NCI-H1417 (cell line): ENCODE measurements at places on chromosomes 5 and 9.
A peak's percentile ranks its signal among the peaks of the same experiment; 100 is the strongest.

DNA sequence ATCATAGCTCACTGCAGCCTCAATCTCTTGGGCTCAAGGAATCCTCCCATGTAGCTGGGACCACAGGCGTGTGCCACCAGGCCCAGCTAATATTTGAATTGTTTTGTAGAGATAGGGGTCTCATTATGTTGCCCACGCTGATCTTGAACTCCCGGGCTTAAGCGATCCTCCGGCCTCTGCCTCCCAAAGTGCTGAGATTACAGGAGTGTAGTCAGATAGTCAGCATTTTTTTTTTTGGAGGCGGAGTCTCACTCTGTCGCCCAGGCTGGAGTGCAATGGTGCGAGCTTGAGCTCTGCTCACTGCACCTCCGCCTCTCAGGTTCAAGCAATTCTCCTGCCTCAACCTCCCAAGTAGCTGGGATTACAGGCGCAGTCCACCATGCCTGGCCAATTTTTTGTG is 1.6 kb upstream of the SAR1B start:
- no peak for DNase-seq

- no peak for DNase-seq
These were observed 51.3 kb upstream of the SLC30A5 start for GRCh38 chr5:69042500-69042899.

DNA sequence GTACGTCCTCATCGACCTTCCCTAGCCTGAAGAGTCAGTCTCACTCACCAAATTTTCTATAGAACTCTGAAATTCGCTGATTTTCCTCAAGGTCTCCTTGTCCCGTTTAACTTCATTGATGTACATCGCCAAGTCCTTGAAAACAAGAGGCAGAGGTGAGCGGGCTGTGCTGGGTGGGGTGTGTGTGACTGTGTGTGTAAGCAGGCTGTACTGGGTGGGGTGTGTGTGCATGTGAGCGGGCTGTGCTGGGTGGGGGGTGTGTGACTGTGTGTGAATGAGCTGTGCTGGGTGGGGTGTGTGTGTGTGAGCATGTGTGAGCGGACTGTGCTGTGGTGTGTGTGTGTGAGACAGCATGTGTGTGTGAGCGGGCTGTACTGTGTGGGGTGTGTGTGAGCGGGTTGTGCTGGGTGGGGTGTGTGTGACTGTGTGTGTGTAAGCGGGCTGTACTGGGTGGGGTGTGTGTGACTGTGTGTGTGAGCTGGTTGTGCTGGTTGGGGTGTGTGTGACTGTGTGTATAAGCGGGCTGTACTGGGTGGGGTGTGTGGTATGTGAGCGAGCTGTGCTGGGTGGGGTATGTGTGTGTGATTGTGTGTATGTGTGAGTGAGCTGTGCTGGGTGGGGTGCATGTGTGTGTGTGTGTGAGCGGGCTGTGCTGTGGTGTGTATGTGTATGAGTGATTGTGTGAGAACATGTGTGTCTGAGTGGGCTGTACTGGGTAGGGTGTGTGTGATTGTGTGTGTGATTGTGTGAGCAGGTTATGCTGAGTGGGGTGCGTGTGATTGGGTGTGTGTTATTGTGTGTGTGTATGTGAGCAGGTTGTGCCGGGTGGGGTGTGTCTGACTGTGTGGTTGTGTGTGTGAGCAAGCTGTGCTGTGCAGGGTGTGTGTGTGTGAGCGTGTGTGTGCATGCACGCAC is 53.8 kb upstream of the SARDH start:
- no peak for DNase-seq

- DNase-seq, result no peak
These were observed 408.4 kb downstream of the ZNF608 start for GRCh38 chr5:124337996-124338395.

DNA sequence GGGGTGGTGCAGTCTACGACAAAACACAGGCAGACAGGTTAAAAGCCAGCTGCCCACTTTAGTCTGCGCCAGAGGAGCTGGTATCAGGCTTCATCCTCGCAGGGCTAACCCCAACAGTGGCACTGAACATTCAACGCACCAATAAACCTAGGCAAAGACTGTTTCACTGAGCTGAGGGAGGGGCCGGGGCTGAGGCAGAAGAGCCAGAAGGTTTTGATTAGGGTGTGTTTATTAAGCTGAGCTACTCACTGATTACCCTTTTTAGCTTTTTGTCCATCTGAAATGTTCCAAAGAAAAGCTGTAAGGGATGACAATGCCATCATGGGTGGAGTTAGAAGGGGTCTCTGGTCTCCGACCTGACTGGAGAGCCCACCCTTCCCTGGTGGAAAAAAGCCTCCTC is 1.4 kb downstream of the ZMYND19 start:
- no peak for DNase-seq

- no peak for DNase-seq
These were observed 17.9 kb downstream of the ANXA6 start for GRCh38 chr5:151139646-151140045.

DNA sequence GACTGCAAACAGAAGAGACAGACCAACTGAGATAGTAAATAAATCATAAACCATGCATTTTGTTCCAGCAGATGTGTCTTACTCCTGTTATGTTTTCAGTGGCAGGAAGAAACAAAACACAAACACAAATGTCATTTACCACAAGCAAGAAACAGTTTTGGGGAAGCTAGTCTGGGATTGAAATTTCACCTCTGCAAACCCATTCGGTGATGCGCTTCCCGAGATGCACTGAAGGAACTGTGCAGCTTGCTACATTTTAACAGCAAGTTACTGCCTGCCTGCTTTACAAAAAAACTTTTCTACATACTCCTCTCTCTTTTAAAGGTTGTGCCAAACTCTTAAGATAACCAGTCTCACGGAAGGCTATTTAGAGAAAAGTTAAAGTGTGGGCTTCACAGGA is 3.2 kb downstream of the MACROH2A1 start:
- no peak for DNase-seq

GRCh38 chr5:3329427-3329826 is 266.2 kb upstream of the IRX1 start:
- DNase-seq, result no peak

DNA sequence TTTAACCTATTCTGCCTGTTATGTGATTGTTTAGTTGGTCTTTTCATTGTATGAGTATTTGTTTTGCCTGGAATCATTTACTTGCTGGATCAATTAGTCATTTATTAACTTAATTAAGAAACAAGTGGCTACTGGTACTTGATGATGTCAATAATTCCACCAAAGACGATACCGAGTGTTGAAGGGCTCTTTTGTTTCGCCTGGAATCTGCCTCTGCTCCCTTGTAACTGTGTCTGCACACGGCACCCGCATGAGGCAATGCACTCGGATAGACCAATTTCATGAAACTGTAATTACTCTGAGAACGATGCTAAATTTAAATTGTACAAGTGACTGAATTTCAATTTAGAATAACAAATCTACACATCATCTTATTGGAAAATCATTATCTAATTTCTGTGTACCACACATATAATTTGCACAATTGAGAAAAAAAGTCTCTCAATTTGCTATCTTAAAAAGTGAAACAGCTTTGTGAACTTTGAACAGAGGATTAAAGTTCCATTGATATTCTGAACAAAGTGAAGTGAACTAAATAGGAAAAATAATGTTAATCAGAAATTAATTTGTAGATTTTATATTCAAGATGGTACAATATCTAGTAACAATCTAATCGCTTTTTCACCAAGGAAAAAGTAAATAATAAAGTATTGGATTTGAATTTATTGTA is 143.2 kb downstream of the CTNND2 start:
- no peak for DNase-seq

DNA sequence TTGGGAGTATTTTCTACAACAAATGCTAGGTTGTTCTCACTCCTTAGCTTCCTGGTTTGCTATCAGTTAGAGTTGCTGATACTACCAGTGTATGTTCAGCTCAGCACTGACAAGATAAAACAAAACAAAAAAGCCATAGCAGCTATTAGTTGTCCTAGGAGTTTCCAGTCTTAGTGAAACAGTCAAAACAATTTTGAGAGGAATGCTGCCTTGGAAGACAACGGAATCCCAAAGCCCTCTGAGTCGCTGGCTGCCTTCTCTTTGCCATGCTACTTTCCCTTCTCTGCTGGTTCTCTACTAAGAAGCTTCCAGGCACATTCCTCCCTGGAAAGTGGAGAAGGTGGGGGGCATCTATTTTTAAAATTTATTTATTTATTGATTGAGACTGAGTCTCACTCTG is 5.4 kb upstream of the CREBRF start:
- no peak for DNase-seq

- no peak for DNase-seq
These were observed 2.2 kb upstream of the PCYOX1L start for GRCh38 chr5:149355688-149356087.

- DNase-seq, result no peak
These were observed 115.8 kb downstream of the EMB start for GRCh38 chr5:50325237-50325832.

GRCh38 chr9:31916591-31917241 is 467.7 kb upstream of the ACO1 start:
- DNase-seq, result peak; percentile 26

- no peak for DNase-seq
These were observed 312.5 kb downstream of the ACTL7B start for GRCh38 chr9:108543251-108543778.

DNA sequence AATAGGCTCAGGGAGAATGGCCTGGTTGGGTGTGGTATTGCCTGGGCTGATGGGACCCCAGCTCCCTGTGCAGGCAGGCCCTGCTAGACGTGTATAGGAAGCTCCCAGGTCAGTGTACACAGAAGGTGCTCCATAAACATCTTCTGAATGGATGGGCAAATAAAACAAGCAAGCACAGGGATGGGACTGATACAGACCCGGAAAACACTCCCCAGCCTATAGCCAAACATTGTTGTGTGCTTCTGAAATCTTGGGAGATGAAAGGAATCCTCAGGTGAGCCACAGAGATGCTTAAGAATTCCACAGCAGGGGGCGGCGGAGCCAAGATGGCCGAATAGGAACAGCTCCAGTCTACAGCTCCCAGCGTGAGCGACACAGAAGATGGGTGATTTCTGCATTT is 151.8 kb downstream of the ENTREP1 start:
- DNase-seq, result no peak

DNA sequence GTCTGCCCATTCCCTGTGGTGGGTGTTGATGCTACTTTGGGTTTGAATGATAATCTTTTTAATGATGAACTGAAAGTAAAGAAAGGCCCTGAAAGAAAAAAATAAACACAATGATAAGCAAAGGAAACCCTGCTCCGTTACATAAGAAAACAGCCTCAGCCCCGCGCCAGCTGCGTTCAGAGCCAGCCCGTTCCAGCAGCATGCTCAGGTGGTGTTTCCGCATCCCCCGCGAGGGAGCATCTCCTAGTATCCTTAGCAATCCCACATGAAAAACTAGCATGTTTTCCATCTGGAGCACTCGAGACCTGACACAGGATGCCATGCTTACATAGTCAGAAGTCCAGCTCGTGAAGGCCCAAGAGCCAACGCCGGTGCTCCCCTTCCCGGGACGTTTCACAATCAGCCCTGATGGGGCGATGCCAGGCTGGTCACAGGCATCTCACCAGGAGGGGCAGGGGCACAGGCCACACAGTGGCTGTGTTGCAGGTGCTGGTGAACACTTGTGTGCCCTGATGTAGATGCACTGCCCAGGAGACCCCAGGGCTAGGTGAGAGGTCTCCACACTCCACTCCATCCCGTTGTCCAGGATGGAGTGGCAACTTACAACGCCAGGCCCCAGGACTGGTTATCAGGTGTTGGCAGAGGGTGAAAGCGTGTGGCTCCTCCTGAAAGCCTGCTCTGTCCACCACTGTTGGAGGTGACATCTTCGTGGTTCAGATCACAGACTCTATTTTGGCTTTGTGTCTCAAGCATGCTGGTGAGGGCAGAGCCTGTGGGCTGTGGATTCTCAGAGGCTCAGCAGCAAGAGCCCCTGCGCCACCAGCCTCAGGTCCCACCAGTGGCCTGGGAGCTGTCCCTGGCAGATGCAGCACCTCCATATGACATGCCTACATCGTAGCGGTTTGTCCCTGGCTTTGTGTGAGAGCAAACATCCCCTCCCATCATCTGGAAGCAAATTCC is 246.8 kb upstream of the IRX1 start:
- no peak for DNase-seq

DNA sequence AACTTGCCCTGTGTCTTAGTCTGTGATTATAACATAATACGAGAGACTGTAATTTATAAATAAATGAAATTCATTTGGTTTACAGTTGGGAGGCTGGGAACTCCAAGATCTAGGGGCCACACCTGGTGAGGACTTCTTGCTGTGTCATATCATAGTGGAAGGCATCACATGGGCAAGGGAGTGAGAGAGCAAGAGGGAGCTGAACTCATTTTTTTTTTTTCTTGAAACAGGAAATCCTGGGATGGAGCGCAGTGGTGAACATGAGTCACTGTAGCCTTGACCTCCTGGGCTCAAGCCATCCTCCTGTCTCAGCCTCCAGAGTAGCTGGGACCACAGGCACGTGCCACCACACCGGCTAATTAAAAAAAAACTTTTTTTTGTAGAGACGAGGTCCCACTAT is 7.2 kb downstream of the MLANA start:
- DNase-seq, result no peak

DNA sequence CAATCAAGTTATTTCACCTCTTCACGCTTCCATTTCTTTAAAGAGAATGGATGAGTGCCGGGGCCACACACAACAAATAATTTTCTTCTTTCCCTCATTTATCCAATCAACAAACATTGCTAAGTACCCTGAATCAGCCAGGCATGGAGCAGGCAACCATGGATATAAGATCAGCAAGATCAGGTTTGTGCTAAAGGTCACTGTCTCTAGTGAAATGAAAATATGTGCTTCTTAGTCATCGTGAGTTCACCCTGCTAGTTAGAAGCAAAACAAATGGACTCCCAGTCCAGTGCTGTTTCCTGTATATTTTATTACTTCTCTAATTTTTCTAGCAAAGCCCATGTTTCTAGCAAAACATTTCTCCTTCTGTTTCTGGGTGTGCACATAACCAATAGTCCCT is 629.2 kb downstream of the BNC2 start:
- no peak for DNase-seq

DNA sequence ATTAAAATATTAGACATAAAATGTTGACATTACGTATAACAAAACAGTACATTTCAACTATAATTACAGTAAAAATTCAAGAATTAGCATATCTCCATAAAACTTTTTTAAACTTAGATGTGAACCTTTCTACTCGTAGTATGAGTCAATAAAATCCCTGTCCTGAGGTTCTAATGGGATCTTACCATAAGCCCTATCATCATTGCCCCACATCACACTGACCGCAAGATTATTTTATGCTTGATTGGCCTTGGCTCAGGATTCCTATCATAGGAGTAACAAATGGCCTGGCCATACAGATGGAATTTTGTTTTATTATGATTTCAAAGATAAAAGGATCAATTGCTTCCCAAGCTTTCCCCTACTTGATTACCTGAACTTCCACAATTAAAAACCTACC is 238.3 kb downstream of the MEF2C start:
- DNase-seq, result no peak

DNA sequence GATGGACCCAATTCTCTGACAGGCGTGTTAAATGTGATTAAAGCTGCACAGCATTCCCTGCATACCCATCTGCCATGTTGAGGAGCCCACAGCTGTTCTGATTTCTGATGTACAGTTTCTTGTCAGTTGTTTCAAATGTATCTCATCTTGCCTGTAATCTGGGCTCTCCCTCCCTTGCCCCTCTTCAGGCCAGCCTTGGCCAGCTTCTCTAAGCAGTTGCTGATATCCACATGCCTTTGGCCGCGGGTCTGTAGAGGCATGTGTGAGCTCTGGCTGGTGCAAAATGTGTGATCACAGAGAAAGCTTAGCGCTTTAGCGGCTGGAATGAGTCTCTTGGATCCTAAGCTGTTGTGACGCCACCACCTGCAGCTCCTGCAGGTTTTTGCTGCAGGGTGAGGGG is 332.0 kb downstream of the MLLT3 start:
- DNase-seq, result no peak
